T-helper 9 cell (primary cell): ENCODE measurements at places on chromosomes 16 and 17.

DNA sequence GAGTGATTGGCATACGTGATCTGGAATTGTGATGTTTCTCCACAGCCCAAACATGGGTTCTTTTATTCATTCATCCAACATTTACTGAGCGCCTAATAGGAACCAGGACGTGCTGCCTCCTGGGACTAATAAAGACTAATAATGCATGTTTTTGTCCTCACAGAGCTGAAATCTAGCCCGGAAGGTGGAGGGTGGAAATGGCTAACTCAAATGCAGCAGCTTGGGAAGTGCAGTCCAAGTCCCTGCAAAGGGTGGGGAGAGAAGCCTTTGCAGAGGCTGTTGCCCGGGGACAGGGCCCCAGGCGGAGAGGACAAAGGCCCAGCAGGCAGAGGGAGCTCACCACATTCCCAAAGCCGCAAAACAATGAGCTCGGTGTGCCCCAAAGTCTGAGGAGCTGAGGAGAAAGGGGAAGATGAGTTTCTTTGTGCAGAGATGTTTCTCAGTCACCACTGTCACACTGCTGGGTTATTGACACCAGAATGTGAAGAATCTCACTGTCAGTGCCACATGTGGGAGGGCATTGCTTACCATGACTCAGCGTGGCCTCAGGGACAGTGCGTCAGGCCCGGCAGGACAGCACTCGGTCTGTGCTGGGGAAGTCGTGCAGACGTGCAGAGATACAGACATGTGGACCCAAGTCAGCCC, 118.2 kb upstream of the CHMP6 start:
- no peak for DNase-seq

DNA sequence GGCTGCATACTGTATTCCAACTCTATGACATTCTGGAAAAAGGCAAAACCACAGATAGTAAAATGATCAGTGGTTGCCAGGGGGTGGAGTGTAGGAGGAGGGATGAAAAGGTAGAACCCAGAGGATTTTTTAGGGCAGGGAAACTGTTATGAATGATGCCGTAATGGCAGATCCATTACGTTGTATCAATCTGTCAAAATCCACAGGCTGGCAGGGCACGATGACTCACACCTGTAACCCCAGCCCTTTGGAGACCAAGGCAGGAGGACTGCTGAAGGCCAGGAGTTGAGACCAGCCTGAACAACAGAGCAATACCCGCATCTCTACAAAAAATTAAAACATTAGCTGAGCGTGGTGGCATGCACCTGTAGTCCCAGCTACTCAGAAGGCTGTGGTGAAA, 91.8 kb downstream of the RMI2 start:
- no peak for DNase-seq

DNA sequence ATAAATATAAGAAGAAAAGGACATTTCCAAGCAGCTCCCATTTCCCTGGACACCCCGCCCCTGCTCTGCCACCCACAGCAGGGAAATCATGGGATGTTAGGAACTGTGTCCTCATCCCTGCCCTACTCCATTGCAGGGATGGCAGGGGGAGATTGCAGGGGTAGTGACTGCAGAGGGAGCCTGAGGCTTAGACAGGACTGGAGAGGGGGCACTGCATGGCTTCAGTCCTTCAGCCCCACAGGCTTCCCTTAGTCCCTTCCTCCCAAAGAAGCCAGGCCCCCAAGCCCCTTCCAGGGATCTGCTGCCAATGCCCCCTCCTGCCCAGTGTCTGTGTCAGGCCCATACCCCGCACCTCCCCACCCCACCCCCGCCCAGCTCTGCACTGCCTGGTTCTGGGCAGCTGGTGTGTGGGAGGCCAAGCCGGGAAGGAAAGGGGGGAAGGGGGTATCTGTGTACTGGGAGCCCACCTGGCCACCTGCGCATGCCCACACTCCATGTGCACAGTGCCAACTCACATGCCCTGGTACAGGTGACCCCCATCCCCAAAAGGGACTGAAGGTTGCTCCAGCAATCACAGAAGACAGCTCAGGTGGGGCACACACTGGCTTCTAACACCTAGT, 3.3 kb downstream of the RUNDC3A start:
- no peak for DNase-seq

- peak; percentile 66 for DNase-seq
Measured at GRCh38 chr17:40062329-40063186, at the start of gene THRA. Gene THRA, plus strand, starts transcription at chr17:40062965. Its CDS starts 11,524 bp downstream, at chr17:40074489.

GRCh38 chr16:48001324-48001895, 154.4 kb downstream of the ABCC12 start:
- no peak for DNase-seq

DNA sequence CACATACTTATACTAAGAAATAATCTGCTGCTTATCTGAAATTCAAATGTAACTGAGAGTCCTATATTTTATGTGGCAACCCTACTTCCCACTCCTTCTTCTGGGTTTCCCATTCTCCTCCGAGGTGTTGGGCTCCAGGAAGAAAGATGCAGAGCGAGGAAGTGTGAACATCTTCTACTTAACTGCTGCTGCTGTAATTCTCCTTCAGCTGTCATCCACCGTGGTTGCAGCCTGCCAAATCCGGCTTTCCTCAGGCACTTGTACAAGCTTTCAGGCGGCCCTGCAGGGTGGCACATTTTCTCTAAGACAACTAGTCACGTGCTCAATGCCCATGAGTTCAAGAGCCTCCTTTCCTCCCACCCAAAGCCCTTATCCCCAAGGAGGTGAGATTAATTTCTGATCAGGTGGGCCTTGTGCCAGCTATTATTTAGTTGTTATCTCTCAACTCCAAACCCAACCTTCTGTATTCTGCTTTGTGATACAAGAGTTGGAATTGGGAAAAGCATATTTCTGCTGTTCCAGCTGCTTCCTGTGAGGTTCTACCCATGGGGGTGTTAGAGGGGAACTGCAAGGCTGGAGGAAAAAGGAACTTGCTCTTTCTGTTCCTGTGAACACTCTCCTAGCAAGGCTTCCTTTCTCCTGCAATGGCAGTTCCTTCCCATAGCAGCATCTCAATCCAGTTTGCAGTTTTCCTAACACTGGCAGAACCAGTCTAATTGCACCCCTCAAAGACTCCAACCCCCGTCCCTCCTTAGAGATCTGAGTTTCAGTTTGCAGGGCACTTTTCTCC, 67.6 kb upstream of the RBBP6 start:
- DNase-seq = no peak

GRCh38 chr16:50400967-50401348, 32.2 kb upstream of the BRD7 start:
- DNase-seq = no peak

DNA sequence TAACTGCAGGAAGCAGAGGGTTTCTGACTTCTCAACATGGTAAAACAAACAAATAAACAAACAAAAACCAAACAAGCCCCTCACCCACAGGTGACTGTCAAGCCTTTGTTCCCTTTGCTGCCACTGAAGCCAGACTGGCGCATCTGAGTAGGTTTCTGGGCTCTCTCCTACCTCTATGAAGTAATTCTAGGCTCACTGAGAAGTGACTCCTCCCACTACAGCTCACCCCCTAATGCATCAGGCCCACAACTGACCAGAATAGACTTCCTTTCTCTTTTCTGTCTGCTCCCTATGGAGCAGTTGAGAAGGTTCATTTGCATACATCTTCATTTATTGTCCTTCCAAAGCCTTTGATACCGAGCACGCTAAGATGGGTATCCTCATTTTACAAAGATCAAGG, 77.0 kb upstream of the CCL2 start:
- no peak for DNase-seq

- no peak for DNase-seq
Measured at GRCh38 chr17:30933966-30934365, 12.2 kb downstream of the ADAP2 start.

GRCh38 chr17:10875430-10875851, 37.6 kb upstream of the PIRT start:
- no peak for DNase-seq

DNA sequence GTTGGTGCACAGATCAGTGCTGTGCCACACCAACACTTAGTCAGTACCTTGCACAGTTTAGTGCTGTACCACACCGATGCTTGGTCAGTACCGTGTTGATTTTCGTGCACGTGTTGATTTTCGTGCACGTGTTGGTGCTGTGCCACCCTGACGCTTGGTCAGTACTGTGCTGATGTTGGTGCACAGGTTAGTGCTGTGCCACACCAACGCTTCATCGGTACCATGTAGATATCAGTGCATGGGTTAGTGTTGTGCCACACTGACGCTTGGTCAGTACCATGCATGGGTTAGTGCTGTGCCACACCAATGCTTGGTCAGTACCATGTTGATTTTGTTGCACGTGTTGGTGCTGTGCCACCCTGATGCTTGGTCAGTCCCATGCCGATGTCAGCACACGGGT, 103.5 kb downstream of the NPIPB11 start:
- no peak for DNase-seq

GRCh38 chr17:21249920-21250703, 3.1 kb downstream of the NATD1 start:
- no peak for DNase-seq

DNA sequence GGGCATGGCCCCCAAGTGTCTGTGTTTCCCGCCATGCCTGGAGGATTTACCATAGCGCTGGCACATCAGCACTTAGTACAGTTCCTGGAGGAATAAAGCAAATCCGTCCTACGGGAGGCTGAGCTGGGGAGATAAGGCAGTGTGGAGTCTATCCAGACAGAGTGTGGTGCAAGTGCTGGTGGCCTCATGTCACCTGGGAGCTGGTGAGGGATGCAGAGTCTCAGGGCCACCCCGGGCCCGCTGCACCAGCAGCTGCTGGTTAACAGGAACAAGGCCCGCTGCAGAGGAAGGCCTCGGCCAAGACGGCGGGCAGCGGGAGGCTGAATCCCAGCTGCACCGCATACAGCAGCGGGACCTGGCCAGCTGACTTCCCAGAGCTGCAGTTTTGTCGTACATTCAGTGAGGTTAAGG, 57.3 kb upstream of the CDC42EP4 start:
- DNase-seq = no peak

GRCh38 chr17:73232587-73233373, 28.9 kb downstream of the CPSF4L start:
- peak; percentile 9 for DNase-seq

DNA sequence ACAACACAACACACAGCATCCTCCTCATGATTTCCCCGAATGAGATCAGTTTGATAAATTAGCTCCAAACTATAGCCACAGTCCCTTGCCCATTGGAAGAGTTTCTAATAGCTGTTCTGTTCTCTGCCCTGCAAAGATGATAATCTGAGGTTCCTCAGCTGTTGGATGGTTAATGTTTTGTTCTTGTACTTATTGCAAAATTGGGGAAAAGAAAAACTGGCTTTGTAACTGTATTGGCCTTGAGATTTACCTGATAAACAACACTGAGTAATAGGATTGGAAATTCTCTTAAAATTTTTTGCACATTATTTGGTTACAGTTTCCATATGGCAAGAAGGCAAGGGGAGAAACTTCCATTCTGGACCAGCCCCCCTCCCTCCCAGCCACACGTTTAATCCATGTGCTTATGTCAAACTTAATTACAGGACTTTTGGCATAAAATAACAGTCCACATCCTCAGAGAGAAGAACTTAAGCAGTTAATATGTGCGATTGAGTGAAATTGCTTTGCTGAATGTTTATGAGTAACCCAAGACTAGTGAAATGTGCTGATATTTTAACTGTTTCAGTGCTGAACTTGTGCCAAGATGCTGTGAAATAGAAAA, 119.1 kb upstream of the ZFHX3 start:
- no peak for DNase-seq

DNA sequence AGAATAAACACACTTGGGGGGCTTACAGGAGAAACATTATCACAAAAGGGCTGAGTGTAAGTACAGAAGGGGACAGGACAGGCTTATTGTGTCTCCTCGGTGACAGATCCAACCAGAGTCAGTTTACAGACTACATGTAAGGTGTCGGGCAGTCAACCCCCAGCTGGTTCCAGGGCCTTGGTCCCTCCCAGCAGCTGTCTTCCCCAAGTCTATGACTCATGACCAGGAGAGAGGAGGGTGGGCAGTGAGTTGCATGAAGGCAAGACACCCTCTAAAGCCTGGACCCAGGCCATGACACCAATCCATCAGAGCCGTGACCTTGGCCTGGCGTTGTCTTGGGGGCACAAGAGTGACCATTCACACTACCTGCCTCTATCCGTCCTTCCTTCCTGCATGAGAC, 276.2 kb upstream of the CCL2 start:
- no peak for DNase-seq

GRCh38 chr17:40335620-40336019, 26.6 kb downstream of the RARA start:
- no peak for DNase-seq

DNA sequence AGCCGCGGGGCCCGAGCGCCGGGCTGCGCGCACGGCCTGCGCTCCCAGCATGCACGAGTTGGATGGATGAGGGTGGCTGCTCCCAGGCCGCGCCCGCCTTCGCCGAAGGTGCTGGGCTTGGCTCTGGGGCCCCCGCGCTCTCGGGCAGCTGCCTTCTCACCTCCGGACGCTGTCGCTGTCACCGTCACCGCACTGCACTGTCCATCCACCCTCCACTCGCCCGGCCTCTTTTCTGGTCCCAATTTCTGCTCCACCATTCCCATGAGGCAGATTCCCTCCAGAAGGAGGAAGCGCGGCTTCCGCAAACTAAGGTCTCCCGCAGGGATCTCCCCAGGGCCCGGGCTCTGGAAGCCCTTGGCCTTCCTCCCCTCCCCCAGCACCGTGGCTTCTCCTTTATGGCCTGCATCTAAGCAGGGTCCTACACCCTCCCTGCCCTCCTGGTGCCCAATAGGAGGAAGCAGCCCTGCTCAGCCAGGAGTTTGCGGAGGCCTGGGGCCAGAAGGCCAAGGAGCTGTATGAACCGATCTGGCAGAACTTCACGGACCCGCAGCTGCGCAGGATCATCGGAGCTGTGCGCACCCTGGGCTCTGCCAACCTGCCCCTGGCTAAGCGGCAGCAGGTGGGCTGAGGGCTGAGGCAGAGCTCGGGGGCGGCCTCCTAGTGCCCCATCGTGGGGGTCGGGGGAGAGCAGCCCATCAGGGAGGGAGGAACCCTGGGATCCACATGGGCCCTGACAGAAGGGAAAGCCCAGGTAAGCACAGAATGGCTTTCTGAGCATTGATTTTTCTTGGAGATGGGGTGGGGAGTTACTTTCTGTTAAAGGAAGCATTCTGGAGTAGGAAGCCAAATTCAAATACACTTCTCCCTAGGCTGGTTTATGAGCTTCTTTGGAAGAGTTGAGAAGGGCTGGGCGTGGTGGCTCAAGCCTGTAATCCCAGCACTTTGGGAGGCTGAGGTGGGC, 899 bp downstream of the ACE start:
- DNase-seq = no peak

- DNase-seq = no peak
Measured at GRCh38 chr16:83914091-83914710, 15.3 kb downstream of the MLYCD start.

DNA sequence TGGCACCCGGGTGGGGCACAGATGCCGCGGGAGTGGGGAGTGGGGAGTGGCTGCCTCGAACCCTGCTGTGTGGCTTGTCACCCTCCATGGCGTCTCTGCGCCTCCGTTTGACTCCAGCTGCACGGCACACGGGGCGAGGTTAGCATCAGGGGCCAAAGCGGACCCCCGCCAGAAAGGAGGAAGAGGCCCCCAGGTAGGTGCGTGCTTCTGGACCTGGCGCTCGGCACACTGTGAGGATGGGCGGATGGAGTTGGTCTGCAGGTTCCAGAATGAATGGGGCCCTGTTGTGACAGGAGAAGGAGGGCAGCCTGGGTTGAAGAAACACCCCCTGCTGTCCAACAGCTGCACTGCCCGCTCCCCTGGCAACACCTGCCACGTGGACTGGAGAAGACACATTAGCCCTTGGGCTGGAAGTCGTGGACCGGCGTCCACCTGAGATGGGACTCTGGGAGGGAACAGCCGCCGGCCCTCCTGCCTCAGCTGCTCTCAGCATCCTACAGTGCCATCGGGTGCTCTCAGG, 9.4 kb upstream of the FASN start:
- DNase-seq = no peak

- DNase-seq = no peak
Measured at GRCh38 chr17:1735834-1736347, 6.8 kb upstream of the SERPINF2 start.

GRCh38 chr17:68451670-68452354, 5.5 kb downstream of the WIPI1 start:
- no peak for DNase-seq
